ENCODE measurements at places on chromosomes 2 and 18.
A peak's percentile ranks its signal among the peaks of the same experiment; 100 is the strongest.

- DNase-seq: no peak
Observed at GRCh38 chr2:30373881-30374302, 73.2 kb upstream of the LCLAT1 start.

GRCh38 chr2:88451811-88452564, 505 bp downstream of the FOXI3 start:
- DNase-seq: peak; percentile 73

DNA sequence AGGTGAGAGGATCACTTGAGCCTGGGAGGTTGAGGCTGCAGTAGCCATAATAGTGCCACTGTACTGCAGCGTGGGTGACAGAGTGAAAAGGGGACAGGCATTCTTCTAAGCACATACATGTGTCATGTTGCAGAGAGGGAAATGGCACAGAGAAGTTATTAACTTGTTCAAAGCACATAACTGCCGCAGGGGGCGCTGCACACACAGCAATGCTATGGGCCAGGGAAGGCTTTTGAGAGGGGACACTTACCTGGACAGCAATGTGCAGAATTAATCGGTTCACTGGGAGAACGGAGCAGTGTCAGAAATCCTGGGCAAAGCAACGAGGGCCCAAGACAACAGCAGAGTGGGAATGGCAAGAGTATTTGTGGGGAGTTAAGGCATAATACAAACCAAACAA, 2.4 kb downstream of the SCYGR8 start:
- no peak for DNase-seq

DNA sequence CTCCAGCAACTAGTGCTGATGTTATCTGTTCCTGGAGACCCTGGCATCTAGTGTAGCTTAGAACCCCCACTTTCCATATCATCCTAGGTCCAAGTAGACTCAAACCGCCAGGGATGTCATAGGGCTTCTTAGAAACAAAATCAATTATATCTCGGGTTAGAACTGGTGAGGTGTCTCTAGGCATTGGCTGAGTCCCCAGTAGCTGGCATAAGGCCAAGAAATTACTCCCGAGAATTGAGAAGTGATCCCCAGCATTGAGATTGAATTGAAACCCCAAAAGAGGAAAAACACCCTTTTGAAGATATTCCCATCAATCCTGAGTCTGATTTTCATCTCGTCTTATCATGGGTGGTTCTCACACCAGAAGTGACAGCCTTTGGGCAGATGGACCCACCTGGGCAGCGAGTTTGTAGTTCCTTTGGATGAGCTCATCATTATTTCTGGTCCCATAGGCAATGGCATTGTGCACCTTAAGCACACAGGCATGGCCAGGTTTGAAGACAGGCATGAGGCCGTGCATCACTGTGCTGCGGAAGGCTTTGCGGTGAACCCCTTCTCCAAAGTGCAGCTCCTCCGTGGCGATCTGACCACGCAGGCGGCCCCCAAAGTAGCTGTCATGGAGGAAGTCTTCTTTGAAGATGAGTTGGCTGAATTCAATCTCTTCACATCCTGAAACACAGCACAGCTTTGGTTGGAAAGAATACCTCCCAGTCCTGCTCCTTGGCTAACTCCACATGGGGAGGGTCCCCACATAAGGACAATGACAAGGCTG, 112.2 kb downstream of the ALPK2 start:
- no peak for DNase-seq

- DNase-seq: no peak
Observed at GRCh38 chr2:20106746-20107145, 55.3 kb upstream of the LAPTM4A start.

DNA sequence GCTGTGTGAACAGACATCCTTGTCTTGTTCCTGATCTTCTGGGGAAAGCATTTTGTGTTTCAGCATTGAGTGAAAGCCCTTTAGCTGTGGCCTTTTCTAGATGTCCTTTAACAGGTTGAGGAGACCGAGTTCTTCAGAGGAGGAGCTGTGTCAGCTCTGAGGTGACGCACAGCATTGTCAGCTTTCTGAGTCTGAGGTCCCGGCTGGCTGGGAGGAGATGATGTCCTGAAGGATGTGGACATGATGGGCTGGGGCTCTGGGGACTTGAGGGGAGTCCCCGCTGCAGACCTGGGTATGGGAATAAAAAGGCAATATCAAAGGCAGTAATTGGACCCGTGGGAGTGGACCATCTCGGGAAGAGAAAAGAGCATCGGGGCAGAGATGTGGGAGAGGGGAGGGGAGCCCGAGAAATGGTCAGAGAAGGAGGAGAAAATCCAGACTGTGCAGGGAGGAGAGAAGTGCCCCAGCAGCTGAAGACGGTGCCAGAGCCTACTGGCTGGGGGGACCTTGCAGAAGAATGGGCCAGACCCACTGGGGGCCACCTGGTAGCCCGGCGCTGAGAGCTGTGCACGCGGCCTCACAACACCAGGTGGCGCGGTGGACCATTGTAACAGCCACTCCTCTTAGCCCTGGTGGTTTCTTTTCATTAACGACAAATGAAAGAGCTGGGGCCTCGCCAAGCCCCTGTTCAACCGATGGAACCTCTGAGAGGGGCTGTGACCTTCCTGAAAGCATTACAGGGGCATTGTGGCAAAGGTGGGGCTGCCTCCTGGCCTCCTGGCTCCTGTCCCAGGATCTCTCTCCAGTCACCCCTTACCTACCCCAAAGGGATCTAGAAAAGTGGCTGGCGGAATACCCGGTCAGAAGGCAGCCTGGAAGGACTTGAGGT, 61.6 kb downstream of the ST3GAL5 start:
- DNase-seq: peak; percentile 84

GRCh38 chr2:203637471-203638167, 68.8 kb upstream of the CD28 start:
- DNase-seq: no peak

DNA sequence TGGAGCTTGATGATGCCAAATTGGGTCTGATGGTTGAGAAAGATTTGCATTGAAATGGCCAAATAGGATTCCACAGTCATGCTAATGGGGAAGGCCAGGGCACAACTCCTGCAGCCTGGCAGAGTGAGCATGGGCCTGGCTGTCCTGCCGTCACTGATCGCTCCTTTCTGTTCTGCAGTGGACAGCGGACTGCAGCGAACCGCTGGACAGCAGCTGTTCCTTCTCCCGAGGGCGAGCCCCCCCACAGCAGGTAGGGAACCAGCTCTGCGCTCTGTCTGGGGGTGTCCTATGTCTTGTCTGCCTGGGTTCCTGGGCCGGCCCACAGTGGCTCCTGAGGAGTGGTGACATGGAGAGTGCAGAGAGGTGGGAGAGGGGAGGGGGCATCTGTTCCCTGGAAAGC, 97.6 kb downstream of the CTIF start:
- DNase-seq: no peak

DNA sequence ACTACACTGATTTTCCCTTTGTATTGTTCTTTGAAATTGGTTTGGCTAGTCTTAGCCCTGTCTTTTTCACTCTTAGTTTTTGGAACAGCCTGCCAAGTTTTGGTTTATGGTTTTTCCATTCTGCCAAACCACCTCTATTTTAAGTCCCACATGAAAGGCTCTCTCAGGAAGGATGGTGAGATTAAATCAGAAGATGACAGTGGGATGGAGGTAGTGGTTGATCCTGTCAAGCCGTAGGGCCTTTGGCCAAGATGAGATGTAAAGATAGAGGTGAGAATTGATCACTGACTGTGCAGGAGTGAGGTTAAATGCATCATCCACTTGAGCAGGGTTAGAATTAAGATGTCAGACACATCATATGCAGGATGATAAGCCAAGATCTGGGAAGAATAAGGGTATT, 948.5 kb downstream of the SLC4A3 start:
- no peak for DNase-seq
